A172 (cell line): ENCODE measurements at places on chromosomes 12 and 14. TPM values are rescaled to one million over a fixed set of nuclear protein-coding genes. Genes with fewer than 3 reads are reported as not detected.
A peak's percentile ranks its signal among the peaks of the same experiment; 100 is the strongest.

DNA sequence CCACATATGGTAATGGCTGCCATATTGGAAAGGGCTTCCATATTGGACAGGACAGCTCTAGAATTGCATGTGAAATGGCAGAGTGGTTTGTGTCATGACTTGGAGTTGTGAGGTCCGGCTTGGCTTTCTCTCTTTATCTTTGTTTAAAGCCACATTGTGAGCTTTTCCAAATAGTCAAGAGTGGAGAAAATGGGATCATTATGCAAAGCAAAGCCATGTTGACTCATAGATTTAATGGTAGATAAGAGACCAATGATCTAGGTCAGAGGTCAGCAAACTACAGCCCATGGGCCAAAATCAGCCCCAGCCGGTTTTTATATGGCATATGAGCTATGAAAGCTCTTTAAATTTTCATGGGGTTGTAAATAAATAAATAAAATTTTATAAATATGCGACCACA, 449.1 kb downstream of the BCL11B start:
- no peak for DNase-seq

GRCh38 chr12:90262251-90262650, 553.6 kb upstream of the ATP2B1 start:
- peak; percentile 25 for DNase-seq

GRCh38 chr12:80862531-80862930, 75.2 kb downstream of the LIN7A start:
- no peak for DNase-seq

GRCh38 chr14:89327771-89328212, 89.2 kb downstream of the FOXN3 start:
- no peak for DNase-seq

- DNase-seq, result no peak
Measured at GRCh38 chr14:77579065-77579464, 37.4 kb downstream of the SPTLC2 start.

The TAMALIN gene
- 2.3 and 3.3 TPM in 2 replicates for total RNA-seq

DNA sequence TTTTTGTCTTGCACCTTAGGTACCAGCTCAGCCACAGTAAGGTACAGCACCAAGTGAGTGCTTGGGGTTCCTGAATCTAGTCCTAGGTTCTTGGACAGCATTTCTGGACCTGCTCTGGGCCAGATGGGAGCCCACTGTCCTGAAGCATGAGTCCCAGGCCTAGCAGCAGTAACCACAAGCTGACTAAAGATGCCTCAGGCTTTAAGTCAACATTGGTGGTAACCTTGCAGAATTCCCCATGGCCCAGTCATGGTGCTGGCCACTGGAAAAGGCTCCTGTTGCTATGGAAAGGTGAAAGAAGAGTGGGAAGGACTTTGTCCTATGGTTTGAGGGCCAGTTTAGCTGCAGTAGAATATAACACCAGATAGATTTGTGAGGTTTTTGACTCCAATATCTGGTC, 86.9 kb upstream of the CLEC14A start:
- peak; percentile 59 for DNase-seq

The CRIP1 gene
- 1.5 TPM in 1 of 2 replicates, not detected in the other for total RNA-seq

The NTS gene
- not detected in 2 replicates for total RNA-seq

DNA sequence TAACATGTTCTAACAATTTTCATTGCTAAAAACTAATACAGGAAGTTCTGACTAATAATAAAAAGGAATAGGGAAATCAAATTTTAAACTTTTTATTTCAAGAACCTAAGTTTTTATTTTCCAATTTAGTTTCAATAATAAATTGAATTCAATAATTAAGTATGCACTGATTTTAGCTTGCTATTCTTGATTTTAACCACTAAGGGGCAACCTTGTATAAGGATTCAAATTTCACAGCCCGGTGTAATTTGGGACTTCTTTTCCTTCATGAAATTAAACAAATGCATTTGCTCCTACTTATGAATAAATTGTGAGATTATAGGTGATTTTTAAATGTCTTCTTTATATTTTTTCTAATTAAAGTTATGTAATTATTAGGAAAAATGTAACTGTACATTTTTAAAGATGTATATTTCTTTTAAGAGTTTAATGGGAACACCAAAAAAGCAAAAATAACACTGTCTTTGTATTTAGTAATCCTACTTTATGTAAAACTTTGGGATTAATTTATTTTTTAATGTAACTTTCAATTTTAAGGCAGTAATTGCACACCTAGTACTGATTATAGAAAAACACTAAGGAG, 241.4 kb upstream of the PDZRN4 start:
- peak; percentile 21 for DNase-seq

- DNase-seq, result no peak
Measured at GRCh38 chr12:72295101-72295500, 22.9 kb downstream of the TRHDE start.

DNA sequence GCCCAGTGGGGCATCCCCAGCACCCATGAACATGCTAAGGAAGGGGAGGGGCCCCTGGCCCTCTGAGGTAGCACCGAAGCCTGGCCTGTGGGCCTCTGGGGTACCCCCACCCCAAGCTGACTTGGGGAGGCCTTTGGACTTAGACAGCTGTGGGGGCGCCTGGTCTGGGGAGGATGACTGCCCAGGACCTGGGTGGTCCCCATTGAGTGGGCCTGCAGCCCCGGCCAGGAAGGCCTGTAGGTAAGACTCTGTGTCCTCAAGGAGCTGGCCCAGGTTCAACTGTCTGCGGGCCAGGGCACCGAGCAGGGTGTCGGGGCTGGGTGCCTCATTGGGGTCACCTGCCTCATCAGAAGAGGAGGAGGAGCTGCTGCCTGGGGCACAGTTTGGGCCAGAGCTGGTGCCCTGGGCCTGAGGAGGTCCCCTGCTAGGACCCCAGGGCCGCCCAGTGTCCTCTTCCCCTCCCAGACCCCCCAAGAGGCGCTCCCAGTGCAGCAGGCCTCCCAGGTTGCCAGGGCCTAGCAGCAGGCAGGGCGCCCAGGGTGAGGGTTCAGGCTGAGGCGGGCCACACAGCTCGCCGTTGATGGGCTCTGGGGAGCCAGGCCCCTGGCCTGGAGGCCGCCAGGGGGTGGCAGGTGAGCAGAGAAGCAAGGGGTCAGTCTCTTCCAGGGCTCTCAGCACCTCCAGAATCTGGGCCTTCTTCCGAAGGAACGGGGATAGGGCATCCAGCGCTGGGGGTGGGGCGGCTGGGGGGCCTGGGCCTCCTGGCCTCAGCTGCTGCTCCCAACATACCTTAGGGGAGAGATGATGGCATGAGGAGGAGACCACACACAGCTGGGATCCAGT, 31.4 kb downstream of the NCKAP5L start:
- no peak for DNase-seq

GRCh38 chr12:28409892-28410291, 219.6 kb downstream of the CCDC91 start:
- no peak for DNase-seq

The LMO3 gene
- not detected in 2 replicates for total RNA-seq

GRCh38 chr14:31026077-31026449, at the start of gene STRN3:
TSS of gene STRN3 (minus strand) at chr14:31026379. CDS start at chr14:31026185, 194 bp downstream.
- no peak for DNase-seq

DNA sequence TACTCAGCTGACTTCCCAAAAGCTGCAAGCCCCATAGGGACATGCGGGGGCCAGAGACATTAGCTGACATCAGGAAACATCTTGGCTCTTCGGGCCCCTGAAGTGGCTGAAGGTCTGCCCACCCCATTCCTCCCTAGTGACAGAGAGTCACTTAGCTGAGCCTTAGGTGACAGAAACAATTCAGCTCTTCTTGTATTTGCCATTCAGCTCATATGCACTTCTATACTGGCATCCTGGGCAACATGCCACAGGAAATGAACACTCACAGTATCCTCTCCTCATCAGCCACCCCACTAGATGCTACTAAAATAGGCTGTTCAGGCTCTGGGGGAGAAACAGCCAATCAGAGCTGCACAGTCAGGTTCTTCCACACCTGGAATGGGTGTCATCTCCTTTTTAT, 3.4 kb downstream of the DCTN2 start:
- peak; percentile 20 for DNase-seq

The GZMB gene
- total RNA-seq, result not detected in 2 replicates

DNA sequence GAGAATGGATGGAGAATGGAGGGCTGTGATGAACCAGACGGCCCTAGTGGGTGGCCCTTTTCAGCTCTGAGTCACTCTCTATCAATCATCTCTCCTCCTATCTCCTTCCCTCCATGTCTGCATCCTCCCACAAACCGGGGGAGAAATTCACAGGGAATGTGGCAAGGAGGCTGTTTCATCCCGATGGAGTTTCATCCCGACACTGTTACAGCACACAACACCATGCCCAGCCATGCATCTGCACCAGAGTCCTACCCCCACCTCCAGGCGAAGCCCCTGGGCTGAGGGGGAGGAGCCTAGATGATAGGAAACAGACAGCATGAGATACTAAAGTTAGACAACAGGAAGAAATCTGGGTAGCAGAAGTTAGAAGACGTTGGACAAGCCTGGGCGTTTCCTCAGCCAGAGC, 20.8 kb downstream of the SLC8B1 start:
- DNase-seq, result peak; percentile 78

The ANKS1B gene
- total RNA-seq, result 0.24 and 0.55 TPM in 2 replicates

DNA sequence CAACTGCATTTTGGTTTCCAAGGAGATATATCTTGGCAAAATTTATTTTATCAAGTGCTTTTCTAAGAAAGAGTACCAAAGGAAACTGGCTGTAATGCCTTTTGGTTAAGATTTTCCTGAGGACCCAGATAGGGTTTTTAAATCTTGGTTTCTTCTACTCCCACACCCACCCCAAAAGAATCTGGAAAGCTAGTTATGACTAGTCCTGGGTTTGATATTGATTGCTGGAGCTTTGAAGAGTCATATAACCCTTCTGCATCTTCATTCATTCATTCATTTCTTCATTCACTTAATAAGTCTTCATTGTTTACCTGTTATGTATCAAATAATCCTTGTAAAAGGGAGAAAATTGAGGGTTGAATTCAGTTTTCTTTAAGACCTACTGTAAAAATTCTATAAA, 425.2 kb downstream of the PCNX1 start:
- DNase-seq, result no peak

The HOXC4 gene
- not detected in 2 replicates for total RNA-seq

The HCAR2 gene
- not detected in 2 replicates for total RNA-seq

DNA sequence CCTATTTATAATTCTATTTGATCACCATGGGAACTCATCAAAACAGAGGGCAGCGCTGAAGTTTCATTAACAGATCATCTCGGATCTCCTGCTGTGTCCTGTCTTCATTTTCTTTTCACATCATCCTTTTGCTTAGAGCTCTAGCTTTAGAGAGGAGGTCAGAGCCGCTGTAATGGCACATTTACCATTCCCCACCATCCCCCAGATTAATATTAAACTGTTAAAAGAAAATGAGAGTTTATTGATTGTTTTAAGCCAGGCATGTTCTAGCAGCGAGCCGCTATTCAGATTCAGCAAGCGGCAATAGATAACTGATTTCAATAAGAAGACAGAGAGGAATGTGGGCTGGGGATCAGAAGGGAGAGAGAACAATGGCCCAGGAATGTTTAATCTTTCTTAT, 308.8 kb downstream of the EGLN3 start:
- DNase-seq, result no peak

DNA sequence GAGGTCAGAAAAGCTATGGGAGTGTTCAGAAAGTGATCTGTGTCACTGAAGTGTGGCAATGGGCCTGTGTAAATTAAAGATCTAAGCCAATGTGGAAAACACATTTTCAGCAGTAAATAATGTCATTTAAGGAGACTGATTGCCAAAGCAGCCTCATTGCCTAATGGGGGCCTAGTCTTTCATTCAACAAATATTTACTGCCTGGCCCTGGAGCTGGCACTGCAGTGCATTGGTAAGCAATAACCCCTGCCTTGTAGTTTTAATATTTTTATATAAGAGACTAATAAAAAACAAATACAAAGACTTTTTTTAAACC, 326.6 kb downstream of the BTG1 start:
- DNase-seq, result no peak

- no peak for DNase-seq
Measured at GRCh38 chr14:73859145-73859544, 7.5 kb downstream of the PTGR2 start.

DNA sequence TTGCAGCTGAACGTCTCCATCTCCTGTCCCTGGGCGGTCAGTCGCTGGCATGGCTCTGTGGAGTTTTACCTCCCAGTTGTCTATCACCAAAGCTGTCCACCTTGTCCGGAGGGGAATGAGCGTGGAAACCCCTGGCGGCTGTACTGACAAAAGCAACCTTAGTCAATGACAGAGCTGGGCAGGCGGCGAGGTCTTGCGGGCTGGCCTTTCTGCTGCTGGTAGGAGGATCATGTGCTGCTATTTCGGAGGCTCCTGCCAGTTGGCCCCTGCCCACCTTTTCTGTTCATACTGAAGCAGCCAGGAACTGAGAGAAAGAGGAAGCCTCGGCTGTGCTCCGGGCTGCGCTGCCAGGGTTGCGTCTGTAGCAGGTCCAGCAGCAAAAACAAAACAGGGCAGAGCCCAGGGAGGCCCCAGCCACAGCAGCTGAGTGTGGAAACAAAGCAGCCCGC, 57.7 kb downstream of the HMGA2 start:
- no peak for DNase-seq

The KERA gene
- total RNA-seq, result not detected in 2 replicates

The TULP3 gene
- total RNA-seq, result 20.3 and 26.4 TPM in 2 replicates

DNA sequence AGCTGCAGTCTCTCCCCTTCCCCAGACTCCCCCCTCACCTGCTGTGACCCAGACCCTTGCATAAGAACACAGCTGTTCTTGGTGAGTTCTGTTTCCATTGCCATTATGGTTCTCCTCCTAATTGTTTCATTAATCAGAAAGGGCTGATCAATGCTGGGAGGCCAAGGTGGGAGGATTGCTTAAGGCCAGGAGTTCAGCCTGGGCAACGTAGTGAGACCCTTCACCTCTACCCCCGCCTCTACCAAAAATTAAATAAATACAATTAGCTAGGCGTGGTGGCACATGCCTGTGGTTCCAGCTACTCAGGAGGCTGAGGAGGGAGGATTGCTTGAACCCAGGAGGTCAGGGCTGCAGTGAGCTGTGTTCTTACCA, 17.2 kb upstream of the FAIM2 start:
- DNase-seq, result no peak

The DNAJC22 gene
- total RNA-seq, result 12.6 and 13.1 TPM in 2 replicates

- DNase-seq, result peak; percentile 48
Measured at GRCh38 chr14:40987481-40987880, 619.2 kb upstream of the LRFN5 start.

- no peak for DNase-seq
Measured at GRCh38 chr14:97401714-97402113, 604.5 kb downstream of the VRK1 start.

GRCh38 chr14:33692762-33693161, 258.1 kb downstream of the EGLN3 start:
- peak; percentile 31 for DNase-seq

The FKBP4 gene
- 45.5 and 47.1 TPM in 2 replicates for total RNA-seq

GRCh38 chr12:65367396-65367795, 88.9 kb downstream of the MSRB3 start:
- DNase-seq, result no peak

DNA sequence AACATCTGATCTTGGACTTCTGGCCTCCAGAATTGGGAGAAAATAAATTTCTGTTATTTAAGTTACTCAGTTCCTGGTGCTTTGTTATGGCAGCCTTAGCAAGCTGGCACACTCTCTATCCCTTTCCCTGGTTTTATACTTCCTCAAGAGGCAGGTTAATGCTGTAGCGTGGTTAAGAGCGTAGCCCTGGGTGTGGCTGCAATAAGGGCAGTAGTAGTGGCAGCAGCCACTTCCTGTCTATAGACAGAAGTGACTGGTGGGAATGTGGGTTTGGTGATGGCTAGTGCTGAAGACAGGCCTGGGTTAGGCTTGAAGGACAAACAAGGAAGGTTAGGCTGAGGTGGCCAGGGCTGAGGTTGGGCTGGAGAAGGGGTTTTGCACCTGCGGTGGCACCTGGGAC, 3.6 kb upstream of the LGALS3 start:
- DNase-seq, result peak; percentile 53

The LAG3 gene
- not detected in 2 replicates for total RNA-seq
